ENCODE measurements at places on chromosomes 5 and 9.
A peak's percentile ranks its signal among the peaks of the same experiment; 100 is the strongest.

GRCh38 chr9:126614455-126615244 is 922 bp downstream of the LMX1B start:
- peak; percentile 56 for DNase-seq

- no peak for DNase-seq
Observed at GRCh38 chr5:111392181-111392580, 120.2 kb downstream of the STARD4 start.

- no peak for DNase-seq
Observed at GRCh38 chr5:124292322-124292855, 454.1 kb downstream of the ZNF608 start.

- DNase-seq = no peak
Observed at GRCh38 chr5:104513121-104513602, 950.6 kb upstream of the NUDT12 start.

DNA sequence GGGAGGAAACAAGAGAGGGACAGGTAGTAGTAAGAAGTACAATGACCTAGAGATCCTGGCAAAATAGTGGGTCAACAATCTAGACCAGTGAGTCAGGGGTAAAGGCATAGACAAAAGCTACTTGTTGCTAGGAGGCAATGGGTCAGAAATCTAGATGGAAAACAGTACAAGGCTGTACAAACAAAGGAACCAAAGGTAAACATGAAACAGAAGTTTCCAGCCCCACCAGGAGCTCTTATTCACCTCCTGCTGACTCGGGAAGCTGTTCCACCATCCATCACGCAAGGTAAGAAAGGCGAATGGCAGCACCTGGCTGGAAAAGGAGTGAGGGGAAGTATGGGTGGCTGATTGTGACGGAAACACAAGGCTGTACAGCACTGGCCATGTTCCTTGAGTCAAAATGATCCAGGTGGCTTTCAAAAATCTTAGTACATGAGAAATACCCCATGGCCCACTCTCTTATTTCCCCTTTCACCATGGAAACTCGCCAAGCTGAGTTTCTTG is 70.5 kb upstream of the RAI14 start:
- DNase-seq = no peak

DNA sequence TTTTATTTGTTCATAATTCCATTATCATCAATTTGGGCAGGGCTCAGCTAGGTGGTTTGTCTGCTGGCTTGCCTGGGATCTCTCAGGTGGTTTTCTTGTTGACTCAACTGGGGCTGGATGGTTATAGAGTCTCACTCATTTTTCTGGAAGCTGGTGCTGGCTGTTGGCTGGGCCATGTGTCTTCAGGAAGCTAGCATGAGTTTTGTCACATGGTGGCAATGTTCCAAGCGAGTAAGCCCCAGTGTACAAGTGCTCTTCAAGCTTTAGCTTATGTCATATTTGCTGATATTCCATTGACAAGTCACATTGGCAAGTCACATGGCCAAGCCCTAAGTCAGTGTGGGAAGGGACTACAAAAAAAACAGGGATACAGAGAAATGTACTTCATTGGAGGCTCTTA is 2.3 kb upstream of the RASEF start:
- DNase-seq = no peak

DNA sequence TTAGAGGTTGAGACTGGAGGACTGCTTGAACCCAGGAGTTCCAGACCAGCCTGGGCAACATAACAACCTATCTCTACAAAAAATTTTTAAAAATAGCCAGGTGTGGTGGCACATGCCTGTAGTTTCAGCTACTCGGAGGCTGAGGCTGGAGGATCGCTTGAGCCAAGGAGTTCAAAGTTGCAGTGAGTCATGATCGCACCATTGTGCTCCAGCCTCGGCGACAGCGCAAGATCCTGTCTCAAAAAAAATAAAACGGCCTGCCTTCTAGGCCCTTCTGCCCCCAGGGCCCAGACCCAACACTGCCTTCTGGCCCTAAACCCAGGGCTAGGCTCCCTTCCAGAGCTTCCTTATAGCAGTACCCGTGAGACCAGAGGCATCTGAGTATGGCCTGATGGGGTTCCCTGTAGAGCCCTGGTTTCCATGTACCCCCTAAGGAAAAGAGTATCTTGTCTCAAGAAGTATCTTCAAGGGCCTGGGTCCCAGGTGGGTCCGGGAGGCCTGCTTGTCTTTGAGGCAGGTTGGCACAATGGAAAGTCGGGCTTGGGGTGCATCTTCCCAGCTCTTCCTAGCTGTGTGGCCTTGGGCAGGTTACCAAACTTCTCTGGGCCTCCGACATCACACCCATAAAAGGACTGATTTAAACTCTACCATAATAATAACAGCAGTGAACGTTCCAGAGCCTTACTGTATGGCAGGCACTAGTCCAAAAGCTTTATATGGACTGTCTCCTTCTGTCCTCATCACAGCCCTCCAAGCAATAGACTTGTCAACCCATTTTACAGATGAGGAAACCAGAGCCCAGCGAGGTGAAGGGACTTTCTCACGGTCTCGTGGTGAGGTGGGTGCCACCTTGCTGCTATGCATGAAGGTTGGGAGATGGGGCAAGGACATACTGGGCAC is 9.6 kb downstream of the LRRC8A start:
- no peak for DNase-seq

DNA sequence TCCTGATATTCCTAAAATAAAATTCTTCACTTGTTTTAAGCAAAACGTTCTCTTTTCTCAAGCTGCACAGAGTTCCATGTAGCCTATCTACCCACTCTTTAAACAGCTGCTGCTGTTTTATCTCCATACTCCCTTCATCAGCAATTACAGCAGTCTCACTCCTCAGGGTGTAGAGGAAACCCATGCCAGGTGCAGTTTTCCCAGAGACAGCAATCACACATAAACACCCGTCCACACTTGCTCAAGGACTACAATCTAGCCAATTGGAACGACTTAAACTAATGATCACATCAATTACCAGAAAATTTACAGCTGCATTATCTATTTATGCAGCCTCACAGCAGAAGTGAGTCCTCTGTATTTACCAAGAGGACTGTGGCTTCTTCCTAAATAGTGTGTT is 141.7 kb downstream of the HTR1A start:
- DNase-seq = no peak

GRCh38 chr5:14265570-14265969 is 122.4 kb downstream of the TRIO start:
- DNase-seq = no peak

DNA sequence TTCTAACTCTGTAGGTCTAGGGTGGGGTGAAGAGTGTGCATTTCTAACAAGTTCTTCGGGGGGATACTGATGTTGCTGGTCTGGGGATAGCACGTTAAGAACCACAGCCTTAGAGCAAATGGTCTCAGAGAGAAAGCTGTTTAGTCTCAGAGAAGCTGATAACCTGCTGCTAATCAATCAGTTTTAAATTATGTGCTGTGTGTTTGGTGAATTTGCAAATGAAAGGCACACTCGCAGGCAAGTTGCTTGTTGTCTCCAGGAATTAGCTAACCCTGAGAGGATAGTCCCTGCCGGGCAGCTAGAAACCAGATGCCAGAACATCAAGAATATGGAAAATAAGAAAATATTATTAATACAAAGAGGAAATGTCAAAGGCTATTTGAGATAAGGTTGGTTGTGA is 79.2 kb downstream of the DMRT2 start:
- DNase-seq = no peak

- DNase-seq = no peak
Observed at GRCh38 chr5:8396246-8396645, 527.3 kb downstream of the MTRR start.

DNA sequence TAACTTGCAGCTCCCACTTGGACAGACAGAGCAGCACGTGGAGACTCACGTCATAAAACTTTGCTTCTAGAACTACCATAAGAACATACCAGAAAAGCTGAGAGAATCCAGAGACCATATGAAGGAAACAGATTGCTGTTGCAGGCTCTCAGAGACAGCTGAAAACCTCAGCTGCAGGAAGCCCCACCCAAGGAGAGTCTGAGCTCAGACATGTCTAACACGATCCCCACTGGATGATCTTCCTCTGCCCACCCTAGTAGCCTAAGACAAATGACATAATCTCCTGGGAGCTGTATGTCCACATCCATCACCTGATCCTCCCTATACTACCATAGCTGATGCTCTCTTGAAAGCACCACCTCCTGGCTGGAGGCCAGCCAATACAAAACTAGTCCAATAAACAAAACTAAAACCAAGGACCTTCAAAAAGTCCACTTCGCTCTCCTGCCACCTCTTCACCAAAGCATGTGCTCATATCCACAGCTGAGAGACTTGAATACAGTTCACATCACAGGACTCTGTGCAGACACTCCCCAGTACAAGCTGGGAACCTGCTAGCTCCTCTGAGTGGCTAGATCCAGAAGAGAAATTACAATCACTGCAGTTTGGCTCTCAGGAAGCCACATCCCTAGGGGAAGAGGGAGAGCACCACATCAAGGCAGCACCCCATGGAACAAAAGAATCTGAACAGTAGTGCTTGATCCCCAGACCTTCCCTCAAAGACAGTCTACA is 257.4 kb downstream of the TRIM36 start:
- DNase-seq = no peak

- DNase-seq = no peak
Observed at GRCh38 chr5:173242079-173242478, 7.1 kb upstream of the NKX2-5 start.

- DNase-seq = no peak
Observed at GRCh38 chr9:122672481-122672880, 2.4 kb upstream of the OR1L3 start.

- no peak for DNase-seq
Observed at GRCh38 chr5:133235696-133236426, 184.0 kb downstream of the HSPA4 start.

DNA sequence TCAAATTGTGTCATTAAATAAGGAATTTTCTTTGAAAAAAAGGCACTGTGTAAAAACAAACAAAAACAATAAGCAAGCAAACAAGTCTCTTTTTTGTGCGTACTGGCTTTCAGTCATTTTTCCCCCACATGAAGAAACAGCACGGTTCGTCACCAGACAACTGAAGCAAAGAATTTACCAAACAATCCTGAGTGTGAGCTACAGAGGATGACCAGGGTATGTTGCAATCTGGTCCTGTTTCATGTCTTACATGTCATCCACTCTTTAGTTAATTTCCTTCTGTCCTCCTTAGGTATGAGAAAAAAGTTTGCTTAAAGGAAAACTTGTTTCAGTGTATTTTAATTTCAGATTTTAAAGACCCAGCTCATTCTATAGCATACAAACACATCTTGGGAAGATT is 1080.7 kb upstream of the NUDT12 start:
- DNase-seq = no peak

DNA sequence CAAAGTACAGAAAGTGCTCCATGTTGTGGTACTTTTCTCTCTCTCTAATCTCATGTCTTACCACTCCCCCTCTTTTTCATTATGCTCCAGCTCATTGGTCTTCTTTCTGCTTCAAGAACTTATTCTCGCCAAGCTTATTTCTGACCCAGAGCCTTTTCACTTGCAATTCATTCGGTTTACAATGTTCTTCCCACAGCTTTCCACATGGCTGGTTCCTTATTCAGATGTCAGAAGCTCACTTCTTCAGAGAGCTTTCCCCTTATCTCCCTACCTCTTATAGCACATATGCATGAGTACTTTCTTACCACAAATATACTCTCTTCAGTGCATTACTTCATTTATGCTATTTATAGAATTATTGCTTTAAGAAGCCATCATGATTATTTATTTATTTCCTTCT is 338.8 kb upstream of the ATP10B start:
- DNase-seq = no peak

DNA sequence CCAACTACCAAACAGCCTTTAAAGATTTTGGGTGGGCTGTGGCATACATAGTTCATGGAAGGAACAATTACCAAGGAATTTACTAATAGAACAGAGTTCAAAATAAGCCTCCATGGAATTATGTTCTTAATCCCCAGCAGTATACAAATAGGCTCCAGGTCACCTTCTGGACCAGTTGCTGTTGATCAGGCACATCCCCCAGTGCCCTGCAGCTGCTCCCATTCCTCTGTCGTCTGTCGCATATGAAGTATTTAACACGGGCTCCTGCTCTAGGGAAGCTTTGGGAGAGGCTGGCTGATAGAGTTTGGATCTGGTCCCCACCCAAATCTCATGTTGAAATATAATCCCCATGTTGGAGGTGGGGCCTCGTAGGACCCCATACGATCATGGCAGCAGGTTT is 17.8 kb downstream of the SHC3 start:
- DNase-seq = no peak

- no peak for DNase-seq
Observed at GRCh38 chr9:95561913-95562312, 45.1 kb upstream of the PTCH1 start.

DNA sequence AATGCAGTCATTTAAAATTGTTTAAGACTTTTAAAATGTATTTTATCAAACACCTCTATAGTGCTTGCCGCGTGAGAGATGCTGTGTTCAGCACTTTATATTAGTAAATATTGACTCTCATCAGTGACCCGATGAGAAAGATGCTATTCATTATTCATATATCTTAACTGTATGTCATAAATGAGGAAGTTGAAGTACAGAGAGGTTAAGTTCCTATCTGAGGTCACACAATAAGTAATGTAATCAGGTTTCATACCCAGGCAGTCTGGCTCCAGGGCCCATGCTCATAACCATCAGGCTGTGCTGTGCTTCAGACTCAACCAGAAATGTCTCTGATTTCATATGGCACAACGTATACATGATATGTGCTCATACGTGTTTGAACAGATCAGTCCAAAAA is 119.0 kb downstream of the SV2C start:
- DNase-seq = no peak

- DNase-seq = no peak
Observed at GRCh38 chr5:120327180-120327579, 136.9 kb upstream of the PRR16 start.

- no peak for DNase-seq
Observed at GRCh38 chr5:60550311-60550710, 149.7 kb downstream of the DEPDC1B start.

DNA sequence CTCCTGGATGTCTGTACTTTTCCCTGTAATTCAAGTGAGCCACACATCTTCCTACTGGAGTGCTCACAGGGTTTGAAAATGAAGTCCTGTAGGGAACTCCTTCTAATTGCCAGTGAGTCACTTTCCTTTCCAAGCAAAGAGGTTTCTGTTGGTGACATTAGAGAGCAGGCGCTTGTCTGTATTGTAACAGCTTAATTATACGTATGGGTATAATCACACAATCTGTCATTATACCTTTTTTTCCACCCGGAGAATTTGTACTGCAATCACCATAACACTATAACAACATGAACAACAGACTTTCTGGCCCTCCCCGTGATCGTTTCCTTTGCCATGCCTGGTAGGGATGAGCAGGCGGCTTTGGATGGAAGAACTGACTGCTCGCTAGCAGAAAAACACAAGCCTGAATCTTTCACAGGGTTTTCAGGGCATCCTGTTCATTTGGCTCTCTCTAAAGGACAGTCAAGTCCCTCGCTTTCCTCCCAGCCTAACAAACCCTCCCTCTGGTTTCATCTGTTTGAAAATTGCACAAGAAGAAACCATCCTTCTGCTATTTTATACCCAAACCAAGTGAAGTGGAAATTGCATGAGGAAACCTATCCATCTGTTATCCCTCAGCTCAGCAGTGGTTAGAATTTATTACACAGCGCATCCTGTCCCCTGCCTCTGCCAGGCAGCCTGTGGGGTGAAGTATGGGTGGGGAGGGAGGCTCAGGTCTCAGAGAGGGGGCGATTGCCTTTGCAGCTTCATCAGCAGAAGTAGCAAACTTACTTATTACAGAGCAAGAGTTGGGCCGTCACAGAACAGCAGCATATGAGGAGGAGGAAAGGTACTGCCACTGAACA is 307.0 kb upstream of the TLE4 start:
- DNase-seq = no peak

GRCh38 chr5:167872791-167873190 is 418.7 kb upstream of the WWC1 start:
- no peak for DNase-seq

- DNase-seq = no peak
Observed at GRCh38 chr5:180613188-180613813, 22.0 kb upstream of the SCGB3A1 start.

All from H9 (cell line).